ENCODE measurements at places on chromosomes 2 and 18.

- DNase-seq: no peak
Observed at GRCh38 chr2:173171924-173172643, 96.4 kb downstream of the MAP3K20 start.

GRCh38 chr2:31688282-31688681 is 107.5 kb upstream of the SRD5A2 start:
- no peak for DNase-seq

- DNase-seq: no peak
Observed at GRCh38 chr2:74304332-74305148, 38.7 kb downstream of the SLC4A5 start.

- no peak for DNase-seq
Observed at GRCh38 chr2:33013684-33014110, 66.9 kb downstream of the LTBP1 start.

DNA sequence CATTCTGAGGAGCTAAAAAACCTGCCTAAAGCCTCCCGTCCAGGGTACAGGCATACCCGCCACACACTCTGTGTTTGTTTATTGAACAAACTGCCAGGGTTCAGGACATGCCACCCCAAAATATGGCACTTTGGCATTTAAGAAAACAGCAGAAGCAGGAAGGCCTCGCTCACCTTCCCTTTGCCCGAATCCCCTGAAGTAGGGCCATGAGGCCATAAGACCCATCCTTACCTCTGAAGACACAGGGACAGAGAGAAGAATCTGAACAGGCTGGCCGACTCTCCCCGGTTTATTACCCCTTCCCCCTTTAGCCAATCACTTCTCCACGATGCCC is 1.7 kb upstream of the NEURL3 start:
- DNase-seq: no peak

GRCh38 chr2:96131152-96131812 is 7.0 kb downstream of the ASTL start:
- no peak for DNase-seq

- DNase-seq: no peak
Observed at GRCh38 chr2:104889960-104890684, 36.2 kb downstream of the POU3F3 start.

DNA sequence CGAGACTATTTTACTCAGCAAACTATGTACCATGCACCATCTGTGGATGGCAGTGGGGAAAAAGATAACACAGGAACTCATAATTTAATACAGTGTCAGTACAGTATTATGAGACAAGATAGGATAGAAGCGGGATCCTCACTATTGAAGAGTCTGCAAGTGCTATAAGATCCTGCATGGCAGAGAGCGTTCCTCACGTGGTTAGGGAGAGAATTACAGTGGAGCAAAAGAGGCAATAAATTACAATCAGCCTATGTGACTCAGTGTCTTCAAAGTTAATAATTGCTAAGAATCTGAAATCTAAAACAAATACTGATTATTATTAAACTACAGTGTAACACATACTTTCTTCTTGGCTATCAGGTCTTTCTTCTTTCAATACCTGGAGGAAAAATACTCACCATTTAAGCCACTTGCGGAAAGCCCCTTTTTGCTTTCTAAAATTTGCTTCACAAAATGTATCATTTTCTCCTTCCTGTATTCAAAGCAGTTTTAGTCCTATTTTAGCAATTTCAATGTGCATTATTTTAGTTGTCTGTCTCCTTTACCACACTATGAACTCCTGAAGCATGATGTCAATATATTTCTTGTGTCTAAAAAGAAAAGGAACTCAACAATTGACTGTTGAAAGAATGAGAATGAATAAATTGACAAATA is 342.9 kb downstream of the SPAG16 start:
- no peak for DNase-seq

DNA sequence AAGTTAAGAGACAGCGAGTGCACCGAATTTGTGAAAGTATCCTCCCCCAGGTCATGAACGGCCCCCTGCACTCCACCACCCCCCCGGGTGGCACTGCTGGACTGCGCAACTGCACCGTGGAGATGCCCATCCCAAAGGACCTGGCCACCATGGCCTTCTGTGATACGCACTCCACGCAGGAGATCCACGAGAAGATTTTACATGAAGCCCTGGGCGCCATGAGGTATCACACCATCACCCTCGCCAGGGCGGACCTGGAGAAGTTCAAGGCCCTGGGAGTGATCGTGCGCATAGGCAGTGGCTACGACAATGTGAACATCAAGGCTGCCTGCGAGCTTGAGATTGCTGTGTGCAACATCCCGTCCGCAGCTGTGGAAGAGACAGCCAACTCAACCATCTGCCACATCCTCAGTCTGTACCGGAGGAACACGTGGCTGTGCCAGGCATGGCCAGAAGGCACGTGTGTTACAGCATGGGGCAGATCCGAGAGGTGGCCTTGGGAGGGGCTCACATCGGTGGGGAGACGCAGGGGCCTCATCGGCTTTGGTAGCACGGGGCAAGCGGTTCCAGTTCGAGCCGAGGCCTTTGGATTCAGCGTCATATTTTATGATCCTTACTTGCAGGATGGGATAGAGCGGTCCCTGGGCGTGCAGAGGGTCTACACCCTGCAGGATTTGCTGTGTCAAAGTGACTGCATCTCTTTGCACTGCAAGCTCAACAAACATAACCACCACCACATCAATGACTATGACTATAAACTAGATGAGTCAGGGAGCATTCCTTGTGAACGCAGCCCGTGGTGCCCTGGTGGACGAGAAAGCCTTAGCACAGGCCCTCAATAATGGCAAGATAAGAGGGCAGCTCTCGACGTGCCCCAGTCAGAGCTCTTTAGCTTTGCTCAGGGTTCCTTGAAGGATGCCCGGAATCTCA is 290.8 kb upstream of the MC4R start:
- no peak for DNase-seq

- no peak for DNase-seq
Observed at GRCh38 chr2:54995553-54995952, 54.7 kb downstream of the RTN4 start.

DNA sequence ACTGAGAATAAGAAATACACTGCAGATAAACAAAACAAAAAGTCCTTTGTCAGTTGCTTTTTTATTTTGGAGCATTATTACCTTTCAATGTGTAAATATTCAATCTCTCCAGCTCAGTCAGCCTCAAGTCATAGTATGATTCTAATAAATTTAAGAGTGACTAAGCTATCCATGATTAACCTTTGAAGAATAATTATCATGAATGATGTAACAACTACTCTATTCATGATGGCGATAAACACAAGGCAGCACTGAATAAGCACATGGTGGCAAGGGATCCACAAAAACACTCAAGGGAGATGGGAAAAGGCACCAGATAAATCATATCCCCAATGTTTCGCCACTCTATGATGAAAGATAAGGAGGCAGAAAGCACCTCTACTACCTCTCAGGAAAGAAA is 67.0 kb downstream of the MAP4K3 start:
- DNase-seq: no peak

GRCh38 chr18:62341473-62341872 is 16.4 kb downstream of the TNFRSF11A start:
- no peak for DNase-seq

DNA sequence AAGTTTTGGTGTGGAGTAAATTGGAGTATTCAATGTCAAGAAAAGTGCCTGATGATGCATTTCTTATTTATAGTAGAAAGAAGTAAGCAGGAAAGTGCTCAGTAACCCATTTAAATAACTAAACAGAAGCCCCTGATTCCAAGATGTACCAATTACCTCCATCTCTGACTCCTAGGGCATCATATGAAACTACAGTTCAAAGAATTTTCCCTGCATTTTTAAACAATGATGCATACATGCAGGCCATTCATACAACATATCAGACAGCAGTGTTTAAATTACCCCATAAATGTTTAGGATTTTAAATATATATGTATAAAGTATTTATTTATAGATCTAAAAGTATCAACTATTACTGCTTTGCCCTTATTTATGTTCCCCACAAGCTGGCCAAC is 36.2 kb downstream of the FTCDNL1 start:
- no peak for DNase-seq

GRCh38 chr18:78554944-78555608 is 424.5 kb upstream of the SALL3 start:
- DNase-seq: no peak

GRCh38 chr2:26399771-26400376 is 1.8 kb upstream of the DRC1 start:
- DNase-seq: no peak

DNA sequence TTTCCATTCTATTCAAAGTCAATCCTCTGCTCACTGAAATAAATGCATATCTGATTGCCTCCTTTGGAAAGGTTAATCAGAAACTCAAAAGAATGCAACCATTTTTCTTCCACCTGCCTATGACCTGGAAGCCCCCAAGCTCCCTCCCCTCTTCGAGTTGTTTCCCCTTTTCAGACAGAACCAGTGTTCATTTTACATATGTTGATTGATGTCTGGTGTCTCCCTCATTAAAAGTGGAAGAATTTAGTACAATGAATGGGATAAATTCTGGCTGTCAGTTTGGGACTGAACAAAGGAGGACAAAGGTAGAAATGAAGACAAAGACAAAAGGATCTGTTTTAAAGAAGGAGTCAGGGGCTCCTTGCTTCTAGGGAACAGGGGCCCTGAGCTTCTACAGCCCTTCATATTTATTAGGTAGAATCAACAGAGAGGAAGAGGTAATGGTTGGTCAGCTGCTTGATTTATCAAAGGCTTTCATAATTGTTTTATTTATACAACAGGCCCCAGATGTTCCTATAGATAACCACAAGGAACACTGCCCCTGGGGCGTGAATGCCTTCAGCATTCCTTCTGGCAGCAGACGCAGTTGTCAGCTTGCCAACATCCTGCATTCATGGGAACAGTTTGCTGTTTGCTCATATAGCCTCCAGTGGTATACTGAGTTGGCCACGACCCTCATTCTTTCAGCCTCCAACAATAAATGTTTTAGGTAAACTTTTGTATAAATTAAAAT is 949.8 kb upstream of the LRATD1 start:
- no peak for DNase-seq

GRCh38 chr2:64137567-64137966 is 6.7 kb downstream of the PELI1 start:
- no peak for DNase-seq

- no peak for DNase-seq
Observed at GRCh38 chr2:142602418-142602989, 275.0 kb upstream of the KYNU start.

All from stimulated activated CD4-positive, alpha-beta T cell treated with anti-CD3 and anti-CD28 coated beads, Interleukin-4, amount 100 ng/mL, for 48 hours (primary cell).